ENCODE measurements at places on chromosomes 5 and 9.

- no peak for DNase-seq
These were observed 134.9 kb downstream of the MRPS30 start for GRCh38 chr5:44943647-44944046.

GRCh38 chr9:76322810-76323209 lies 71.4 kb downstream of the RFK start:
- no peak for DNase-seq

- DNase-seq, result no peak
These were observed 1.4 kb downstream of the SUSD1 start for GRCh38 chr9:112173489-112174221.

GRCh38 chr5:32771037-32771436 lies 59.9 kb downstream of the NPR3 start:
- no peak for DNase-seq

DNA sequence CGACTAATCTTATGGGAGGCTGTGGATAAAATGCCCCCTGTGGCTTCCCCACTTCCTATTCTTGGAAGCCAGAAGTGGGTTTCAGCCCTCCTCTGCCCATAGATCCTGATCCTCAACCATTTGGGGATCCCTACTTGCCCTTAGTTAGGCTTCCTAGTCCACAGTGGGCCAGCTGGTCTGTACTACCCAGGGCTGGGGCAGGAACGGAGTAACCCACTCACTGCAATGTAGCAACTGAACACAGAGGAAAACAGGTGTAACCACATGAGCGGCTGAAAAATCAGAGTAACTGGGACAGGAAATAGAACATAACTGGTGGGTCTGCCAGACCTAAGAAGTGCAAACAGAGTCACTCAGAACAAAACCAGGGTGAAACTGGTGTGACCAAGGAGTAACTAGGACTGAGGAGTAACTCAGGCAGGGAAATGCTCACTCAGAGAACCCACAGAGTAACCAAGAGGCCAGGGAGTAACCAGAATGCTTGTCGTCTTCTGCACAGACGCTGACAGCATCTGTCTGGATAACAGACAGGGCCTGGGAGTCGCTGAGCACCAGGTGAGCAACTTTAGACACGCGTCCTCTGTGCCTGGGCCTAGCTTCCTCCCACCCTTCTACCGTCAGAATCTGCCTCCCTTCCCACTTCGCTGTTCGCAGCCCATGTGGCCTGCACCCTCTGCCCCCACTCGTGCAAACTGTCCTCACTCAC lies 1.0 kb downstream of the AQP3 start:
- DNase-seq, result peak; percentile 71

DNA sequence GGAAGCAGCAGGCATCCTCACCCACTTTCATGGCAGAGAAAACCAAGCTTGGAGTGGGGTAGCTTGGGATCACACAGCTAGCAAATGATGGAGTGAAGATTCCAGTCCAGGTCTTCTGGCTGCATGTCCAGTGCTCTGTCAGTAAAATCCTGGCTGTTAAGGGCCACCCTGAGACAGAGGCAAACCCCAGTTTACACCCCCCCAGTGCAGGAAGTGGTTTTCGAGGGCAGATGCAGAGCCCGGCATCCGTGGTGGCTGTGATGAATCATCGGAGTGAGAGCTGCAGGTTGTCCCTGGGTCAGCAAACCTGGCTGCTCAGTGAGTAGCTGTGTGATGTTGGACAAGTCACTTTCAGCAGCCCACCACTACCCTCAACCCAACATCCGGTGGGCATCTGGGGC lies 115.4 kb downstream of the RGS3 start:
- DNase-seq, result peak; percentile 91

GRCh38 chr9:92440751-92441046 lies 16.4 kb upstream of the OMD start:
- DNase-seq, result no peak

- DNase-seq, result no peak
These were observed 28.7 kb upstream of the FNIP1 start for GRCh38 chr5:131825404-131826013.

- no peak for DNase-seq
These were observed 188.7 kb upstream of the ITGA1 start for GRCh38 chr5:52598968-52599367.

- no peak for DNase-seq
These were observed 68.1 kb upstream of the TAS2R1 start for GRCh38 chr5:9698125-9698826.

DNA sequence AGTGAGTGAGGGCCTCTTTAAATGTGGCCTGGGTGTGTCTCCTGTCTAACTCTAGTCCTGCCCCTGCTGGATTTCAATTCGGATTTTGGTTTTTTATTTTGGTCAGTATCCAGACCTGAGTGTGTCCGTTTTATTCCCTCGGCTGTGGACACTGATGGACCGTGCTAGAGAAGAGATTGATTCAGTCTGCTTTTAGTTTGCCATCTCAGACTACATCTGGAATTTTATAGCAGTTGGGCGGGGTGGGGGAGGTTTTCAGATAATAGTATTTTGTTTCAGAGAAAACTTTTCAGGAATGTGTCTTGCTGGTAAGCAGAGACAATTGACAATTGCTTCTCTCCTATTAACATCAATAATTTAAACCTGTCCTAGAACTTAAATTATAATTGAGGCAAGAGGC lies 308.1 kb downstream of the ARHGAP26 start:
- no peak for DNase-seq

GRCh38 chr9:122090287-122090883 lies 2.7 kb downstream of the TTLL11 start:
- DNase-seq, result no peak

GRCh38 chr9:95207403-95207802 lies 110.1 kb downstream of the FANCC start:
- no peak for DNase-seq

GRCh38 chr5:156920042-156920860 lies 42.8 kb downstream of the TIMD4 start:
- DNase-seq, result peak; percentile 31
